Epithelial cell of proximal tubule (primary cell): ENCODE measurements at places on chromosomes 16 and 17.

- no peak for DNase-seq
These were observed 9.1 kb upstream of the CEP295NL start for GRCh38 chr17:78912082-78912481.

DNA sequence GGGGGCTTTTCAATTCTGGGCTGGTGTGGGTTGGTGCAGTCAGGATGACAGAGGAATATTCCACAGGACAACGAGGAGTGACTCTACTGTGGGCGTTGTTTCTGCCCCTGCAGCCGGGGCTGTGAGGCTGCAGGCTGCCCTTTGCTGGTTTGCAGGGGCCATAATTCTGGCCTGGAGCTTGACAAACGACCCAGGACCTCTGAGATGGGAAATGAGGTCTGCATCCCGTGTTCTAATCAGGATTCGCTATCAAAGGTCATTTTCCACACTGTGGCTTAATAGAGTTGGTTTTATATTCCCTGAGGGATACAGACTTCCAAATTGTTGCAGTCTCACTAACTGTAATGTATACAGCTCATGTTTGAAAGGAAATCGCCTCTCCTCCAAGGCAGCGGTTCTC, 180.9 kb downstream of the RPTOR start:
- no peak for DNase-seq

GRCh38 chr17:63621229-63621683, 961 bp upstream of the MAP3K3 start:
- DNase-seq, result no peak

GRCh38 chr17:64698725-64699124, 36.6 kb upstream of the SMURF2 start:
- DNase-seq, result no peak

DNA sequence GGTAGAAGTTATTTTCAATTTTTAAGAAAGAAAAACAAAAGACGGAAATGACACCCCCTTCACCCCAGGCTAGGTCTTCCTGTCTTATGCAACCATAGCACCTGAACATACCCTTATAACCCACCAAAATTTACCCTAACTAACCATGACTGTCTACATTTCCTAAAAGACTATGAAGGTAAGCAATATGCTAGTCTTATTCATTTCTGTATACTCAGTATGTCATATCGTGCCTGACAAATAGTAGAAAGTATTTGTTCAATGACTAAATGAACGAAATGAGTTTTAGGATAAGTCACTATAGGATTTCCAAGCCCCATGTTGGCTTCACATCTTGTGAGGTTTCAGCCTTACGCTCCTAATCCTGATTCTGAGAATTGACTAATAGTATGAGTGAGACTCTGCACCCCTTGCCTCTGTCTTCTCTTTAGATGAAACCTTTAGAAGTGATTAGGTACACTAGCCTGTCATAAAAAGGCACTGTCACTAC, 6.5 kb downstream of the ADAT1 start:
- no peak for DNase-seq

DNA sequence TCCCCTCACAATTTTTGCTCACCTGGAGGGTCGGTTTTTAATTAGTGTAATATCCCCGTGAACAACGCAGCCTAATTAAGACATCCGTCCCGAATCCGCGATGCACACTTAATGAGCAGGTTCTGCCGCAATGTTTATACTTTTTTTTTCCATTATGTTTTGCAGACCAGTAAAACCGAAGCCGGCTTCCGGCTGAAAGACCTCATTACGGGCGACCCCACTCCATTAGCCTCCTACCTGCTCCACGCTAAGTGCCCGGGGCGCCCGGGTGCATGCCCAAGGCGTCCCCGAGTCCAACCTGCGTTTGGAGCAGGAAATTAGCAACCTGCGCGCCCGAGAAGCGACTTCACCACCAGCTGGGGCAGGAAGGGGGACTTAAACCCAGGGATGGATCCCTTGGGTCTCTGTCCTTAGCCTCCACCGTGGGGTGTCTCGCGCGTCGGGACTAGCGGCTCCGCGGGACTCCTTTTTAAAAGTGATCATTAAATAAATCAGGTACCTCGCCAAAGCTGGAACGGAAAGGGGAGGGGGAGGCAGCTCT, 1.7 kb downstream of the RBFOX3 start:
- no peak for DNase-seq

DNA sequence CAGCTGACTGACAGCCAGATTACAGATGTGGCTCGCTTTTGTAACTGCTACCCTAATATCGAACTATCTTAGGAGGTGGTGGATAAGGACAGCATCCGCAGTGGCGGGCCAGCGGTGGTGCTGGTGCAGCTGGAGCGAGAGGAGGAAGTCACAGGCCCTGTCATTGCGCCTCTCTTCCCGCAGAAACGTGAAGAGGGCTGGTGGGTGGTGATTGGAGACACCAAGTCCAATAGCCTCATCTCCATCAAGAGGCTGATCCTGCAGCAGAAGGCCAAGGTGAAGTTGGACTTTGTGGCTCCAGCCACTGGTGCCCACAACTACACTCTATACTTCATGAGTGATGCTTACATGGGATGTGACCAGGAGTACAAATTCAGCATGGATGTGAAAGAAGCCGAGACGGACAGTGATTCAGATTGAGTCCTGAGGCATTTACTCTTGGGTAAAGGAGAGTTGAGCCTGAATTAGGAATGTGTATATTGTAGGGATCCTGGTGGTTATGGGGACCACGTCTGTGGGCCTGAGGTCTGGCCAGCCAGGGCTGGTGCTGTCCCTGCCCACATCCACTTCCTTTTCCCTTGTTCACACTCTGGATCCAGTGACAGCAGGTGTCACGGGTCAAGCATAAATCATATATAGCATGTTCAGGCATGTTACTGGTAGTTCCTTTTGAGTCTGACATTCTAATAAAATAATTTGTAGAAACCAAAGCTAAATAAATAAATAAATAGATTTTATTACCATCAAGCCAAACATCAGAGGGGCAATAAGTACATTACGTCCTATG, 89.0 kb upstream of the SMURF2 start:
- no peak for DNase-seq

- no peak for DNase-seq
These were observed 20.1 kb downstream of the CACNA1G start for GRCh38 chr17:50580646-50581045.

DNA sequence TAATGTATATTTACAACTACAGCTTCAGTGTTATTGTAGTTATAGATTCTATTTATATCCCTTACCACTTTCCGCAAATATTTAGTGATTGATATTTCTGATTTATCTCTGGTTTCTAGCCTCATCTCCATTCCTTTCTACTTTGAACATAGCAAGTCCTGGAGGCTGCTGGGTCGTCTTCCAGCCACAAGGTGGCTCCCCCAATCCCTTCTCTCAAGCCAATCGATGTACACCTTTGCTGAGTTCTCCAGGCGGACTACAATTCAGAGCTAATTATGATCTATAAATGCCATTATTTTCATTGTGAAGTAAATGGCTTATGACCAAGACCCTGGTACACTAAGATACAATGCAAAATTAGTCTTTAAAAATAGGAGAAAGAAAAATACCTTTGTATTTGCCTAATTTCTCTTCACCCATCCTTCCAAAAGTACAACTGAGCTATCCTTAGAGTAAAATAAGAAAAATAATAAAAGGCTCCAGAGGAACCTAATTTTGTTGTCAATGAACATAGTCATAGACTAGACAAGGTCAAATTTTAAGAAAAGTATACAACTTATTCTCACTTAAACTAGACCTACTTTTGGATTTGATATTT, 122.1 kb downstream of the SKAP1 start:
- DNase-seq, result peak; percentile 13

- DNase-seq, result no peak
These were observed 201.4 kb upstream of the CIBAR2 start for GRCh38 chr16:85313526-85314301.

DNA sequence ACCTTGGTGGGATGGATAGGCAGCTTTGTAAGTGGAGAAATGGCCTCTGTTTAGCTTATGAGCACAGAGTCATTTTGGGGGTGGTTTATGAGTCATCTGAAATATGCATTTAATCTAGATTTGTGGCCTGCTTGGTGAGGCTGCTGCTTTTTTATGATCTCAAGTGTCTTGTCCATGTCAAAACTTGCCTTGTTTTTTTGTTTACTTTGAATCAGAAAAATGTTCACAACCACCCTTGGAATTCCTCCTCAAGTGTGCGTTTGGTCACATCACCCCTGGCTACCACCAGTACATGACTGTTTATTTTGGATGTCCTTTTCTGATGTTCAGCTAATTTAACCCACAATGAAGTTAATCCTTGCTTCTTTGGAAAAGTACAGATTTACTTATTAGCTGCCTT, 64.6 kb downstream of the FTO start:
- no peak for DNase-seq

DNA sequence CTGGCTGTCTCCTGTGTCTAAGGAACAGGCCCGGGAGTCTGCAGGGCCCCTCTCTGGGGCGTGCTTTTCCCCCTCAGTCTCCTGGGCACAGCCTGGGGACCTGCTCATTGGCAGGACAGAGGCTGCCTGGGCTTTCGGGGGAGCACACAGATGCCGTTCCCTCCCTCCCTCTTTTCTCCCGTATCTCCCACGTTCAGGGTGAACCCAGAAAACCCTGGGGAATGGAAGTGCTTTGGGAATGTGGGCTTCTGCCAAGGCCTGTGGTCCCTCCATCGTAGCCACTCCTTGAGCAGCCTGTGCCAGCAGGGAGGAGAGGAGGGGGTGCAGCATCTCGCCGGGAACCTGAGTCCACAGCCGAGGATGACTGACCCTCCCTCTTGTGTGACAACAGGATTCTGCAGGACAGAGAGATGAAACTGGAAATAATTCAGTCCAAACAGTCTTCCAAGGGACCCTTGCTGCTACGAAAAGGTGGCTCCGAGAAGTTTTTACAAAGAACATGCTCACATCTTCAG, 52.0 kb downstream of the RNF213 start:
- DNase-seq, result no peak

GRCh38 chr17:79338152-79338551, 263.5 kb downstream of the ENGASE start:
- no peak for DNase-seq

DNA sequence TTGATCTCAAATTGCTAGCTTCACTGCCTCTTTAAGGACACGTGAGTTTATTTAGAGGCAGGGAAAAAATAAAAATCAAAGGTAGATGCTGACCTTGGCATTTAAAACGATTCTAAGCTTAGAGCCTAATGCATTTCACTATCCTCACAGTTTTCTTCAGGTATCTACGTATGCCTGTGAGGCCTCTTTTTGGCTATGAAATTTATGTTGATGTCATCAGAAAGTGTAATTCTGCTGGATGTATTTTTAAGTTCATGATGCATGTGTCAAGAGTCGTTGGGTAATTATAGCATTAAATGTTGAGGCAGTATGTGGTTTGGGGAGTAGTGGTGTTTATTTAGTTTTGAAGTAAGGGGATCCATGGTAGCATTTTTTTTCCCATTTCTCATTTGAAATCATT, 4.2 kb upstream of the KRTAP3-2 start:
- DNase-seq, result no peak

DNA sequence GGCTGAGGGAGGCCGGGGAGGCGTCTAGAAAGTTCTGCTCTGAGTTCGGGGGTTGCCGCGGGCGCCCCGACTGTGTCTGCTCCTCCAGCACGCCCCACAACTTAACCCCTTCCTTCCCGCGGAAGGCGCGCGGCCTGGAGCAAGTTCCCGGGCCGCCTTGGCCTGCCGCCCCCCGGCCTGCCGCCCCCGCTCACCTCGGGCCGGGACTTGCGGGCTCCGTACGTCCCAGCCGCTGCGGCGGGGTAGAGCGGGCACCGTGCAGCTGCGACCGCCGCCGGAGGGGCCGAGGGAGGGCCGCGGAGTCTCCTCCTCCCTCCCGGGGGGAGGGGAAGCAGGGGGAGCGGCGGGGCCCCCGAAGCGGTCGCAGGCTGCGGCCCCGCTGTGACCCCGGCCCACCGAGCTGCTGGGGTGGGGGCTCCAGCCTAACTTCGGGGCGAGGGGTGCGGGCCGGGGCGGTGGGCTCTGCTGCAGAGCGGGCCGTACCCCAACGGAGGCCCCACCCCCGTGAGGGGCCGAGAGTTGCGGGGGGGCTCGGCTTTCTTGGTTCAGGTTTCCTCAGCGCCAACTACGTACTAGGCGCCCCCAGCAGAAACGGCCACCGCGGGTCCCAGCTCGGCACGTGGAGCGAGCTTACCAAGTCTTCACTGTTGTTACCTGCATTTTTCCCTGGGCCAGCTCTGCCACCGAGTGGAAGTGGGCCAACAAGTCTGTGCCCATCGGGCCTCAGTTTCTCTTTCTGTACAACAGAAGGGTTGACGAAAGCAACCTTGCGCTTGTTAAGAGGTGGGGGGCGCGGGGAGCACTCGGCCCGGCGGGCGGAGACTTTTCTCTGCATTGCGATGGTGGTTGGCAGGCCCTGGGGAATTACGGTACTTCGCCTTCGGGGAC, at the start of gene CCDC102A:
TSS of gene CCDC102A (minus strand) at position 266 of the 888 bp plus-strand sequence. CDS start 7,394 bp downstream, outside the sequence.
- DNase-seq, result no peak

DNA sequence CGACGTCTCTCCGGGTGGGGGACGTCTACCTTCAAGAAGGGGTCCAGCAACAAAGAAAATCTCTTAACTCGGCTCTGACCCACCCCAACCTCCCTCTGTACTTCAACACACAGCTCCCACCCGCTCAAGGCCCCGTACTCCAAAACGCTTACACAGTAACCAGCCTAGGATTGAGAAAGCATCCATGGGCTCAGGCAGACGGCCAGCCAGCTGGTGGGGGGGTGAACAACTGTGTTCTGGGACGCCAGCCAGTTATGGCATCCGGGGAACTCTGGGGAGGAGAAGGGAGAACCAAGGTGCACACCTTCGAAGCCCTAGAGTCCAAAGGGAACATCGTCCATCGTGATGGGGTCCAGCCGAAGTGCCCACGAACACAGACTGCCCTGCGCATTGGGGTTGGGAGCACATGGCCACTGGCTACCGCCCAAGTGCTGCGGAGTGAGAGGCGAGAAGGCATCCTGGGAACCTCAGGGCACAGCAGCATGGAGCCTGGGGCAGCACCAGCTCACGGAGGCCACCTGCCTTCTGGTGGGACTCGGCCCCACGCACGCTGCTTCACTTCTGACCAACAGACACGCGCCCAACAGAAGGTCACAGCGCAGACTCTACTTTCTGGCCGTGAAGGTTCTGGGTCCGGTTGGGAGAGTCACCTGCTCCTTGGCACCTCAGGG, 14.3 kb downstream of the SLC16A3 start:
- peak; percentile 49 for DNase-seq

DNA sequence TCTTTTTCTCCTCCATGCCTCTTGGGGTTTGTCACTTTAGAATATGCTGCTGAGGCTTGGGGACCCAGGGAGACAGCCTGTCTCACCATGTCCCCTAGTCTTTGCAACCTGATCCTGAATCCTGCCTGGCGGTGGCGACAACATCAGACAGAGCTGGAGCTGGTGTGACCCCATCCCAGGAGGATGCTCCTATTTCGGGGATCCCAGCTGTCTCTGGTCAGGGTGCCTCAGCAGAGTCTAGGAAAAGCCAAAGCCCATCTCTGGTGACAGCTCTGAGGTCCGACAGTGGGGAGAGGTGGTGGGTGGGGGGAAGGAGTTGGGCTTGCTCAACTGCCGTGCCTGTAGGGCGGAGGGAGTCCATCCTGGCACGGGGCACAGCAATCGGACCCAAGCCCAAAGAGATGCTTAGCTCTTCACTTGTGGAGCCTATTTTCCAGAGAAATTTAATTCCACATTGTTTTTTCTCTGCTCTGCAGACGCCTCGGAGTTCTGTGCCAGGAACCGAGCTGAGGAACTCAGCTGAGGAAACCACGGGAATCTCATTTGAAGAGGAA, 10.3 kb upstream of the TNS4 start:
- DNase-seq, result no peak
